Sigmoid colon (tissue), 7 donors: ENCODE measurements at places on chromosomes 1 and 21. TPM values are rescaled to one million over a fixed set of nuclear protein-coding genes. Genes with fewer than 3 reads are reported as not detected.

The OLIG1 gene
- total RNA-seq = not detected

The SSX2IP gene
- total RNA-seq = 57.6 TPM

The CDC20 gene
- 3.4 TPM for total RNA-seq

The FHAD1 gene
- total RNA-seq = not detected

The GJA8 gene
- total RNA-seq = not detected

The VASH2 gene
- 0.16 TPM for total RNA-seq

The LORICRIN gene
- total RNA-seq = not detected

The HRNR gene
- total RNA-seq = not detected

- no peak for DNase-seq
Observed at GRCh38 chr1:155993595-155993994, 15.2 kb upstream of the ARHGEF2 start.

DNA sequence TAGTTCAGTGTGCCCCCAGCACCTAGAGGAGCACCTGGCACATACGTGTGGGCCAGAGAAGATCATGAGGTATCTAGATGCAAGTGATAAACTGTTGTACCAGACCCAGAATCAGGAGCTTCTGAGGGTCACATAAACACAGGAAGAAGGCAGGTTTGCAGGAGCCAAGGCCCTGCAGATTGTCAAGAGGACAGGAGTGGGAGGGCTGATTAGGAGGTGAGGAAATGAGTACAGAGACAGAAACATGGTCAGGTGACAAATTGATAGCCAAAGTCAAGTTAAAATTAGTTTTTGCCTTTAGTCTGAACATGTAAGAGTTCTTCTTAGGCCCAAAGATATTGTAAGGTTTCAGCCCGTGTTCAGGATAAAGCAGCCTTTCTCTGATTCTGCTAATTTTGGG, 14.0 kb upstream of the TRAF3IP3 start:
- DNase-seq = no peak

DNA sequence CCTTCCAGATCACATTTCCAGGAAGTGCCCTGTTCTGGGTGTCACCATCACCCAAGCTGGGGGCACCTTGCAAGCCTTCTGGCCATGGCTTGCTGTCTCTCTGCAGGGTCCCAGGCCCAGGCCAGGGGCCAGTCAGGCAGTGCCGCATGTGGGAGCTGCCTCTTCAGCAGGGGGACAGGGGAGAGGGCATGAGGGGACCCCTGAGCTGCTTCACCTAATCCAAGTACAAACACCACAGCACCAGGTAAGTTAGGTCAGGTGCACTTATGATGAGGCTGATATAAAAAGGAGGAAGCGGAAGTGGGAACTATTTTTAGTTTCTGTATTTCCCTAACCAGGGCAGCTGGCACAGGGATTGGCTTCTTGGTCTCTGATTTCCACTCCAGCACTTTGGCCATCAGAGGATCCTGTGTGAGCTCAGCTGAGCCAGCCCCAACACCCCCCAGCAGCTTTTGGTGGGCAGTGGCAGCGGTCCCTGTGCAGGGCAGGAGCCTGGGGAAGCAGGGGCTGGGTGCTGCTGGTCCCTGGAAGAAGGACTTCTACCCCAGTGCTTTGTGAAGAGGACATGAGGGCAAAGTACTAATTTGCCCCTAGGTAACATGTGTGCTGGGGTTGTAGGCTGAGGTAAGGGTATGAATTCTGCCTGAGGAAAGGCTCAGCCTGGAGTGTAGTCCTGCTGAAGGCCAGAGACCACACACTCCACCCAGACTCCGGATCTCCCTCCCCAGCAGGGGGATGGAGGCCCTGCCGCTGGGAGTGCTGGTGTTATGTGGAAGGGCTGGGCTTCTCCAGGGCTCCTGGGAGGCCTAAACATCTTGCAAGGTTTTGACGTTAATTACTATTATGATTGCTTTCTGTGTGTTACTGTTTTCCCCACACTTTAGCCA, 3.3 kb upstream of the PCBP3 start:
- no peak for DNase-seq

- no peak for DNase-seq
Observed at GRCh38 chr1:116690396-116690848, 22.9 kb upstream of the IGSF3 start.

GRCh38 chr1:206666954-206667665, 17.6 kb upstream of the MAPKAPK2 start:
- DNase-seq = no peak

DNA sequence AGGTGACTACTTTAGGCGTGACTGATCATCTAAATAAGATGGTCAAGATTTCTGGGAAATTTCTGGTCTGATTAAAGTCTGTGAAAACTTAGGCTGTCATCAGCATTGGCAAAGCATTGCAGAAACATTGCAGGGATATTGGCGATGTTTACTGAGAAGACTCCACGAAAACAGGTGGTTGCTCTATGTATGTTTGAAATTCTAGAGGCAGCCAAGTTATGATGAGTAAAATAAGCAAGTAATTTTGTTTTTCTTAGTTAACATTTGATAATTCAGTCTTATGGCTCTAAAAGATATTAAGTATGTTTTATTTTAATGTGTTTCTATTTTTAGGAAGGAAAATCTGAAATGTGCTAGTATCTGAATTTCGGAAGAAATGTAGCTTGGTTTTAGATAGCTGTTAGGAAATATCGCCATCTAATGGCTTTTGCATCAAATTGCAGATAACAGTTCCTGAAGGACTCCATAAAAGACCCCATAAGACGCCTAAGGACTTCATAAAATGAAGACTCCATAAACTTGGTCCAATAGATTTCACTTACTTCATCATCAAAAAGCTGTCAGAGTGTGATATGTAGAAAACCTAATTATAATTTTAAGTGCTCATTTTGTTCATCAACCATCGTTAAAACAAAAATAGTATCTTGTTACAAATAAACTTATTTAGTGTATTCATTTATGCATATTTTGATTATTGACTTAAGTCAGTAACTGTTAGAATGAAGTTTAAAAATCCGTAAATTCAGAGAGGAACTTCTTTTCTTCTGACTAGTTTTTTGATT, 344.6 kb downstream of the RYR2 start:
- no peak for DNase-seq

- DNase-seq = peak; percentile 90
Observed at GRCh38 chr1:155226188-155226909, 17.9 kb downstream of the MTX1 start.

DNA sequence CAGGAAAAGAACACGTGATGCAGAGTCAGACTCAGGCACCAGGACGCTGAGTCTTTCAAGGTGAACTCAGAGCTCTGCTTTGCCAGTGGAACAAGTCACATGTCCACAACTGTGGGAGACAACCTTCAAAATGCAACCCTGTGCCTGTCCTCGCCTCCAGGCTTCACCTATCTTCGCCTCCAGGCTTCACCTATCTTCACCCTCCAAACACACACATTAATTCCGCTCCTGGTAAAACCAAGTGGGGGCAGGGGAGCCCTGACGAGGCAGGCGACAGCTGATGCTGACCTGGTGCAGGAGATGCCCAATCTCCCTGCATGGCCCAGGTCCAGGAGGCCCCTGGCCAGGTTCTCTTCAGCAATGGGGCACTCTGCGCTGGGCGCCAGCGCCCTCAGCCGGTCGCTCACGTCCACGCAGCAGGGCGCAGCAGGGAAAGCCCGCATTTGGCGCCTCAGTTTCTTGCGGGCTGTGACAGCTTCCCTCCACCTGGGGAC, 28.0 kb upstream of the LSS start:
- DNase-seq = no peak

DNA sequence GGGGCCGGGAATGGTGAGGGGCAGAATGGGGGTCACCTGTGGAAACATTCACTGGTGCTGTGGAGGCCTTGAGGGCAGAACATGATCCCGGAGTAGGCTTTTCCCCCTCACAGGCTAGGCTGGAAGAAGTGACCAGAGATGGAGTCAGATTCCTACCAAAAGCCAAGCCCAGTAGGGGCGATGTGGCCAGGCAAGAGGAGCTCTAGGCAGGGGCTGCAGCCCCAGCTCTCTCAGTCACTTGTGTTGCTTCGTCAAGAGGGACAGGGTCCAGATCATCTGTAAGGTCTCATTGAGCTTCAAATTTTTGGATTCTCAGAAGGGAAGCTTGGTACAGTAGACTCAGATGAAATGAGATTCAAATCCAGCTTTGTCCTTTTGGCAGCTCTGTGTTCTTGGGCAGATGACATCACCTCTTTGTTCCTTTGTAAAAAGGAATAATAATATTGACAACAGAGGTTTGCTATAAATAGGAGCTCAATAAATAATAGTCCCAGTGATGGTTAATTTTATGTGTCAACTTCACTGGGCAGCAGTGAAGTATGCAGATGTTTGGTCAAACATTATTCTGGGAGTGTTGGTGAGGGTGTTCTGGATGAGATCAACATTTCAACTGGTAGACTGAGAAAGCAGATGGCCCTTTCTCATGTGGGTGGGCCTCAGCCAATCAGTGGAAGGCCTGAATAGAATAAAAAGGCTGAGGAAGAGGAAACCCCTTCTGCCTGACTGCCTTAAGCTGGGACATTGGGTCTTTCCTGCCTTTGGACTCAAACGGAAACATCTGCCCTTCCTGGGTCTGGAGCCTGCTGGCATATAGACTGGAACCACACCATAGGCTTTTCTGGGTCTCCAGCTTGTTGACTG, 324.7 kb upstream of the USP24 start:
- no peak for DNase-seq

DNA sequence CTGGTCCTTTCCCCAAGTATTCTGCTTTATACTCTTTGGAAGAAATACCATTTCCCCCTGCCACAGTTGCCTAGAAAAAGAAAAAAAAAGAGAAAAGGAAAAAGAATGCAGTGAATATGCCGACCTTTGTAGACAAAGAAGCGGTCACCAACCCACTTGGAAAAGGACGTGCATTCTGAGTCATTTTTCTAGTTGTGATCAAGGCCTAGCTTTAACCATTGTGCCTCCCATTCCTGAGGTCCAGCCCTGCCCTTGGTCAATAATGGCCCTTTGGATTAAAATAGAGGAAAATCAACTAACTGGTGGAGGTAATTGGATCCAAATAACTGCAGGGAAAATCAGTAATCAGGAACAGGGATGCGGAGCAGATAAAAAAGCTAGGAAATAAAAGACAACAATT, 24.8 kb downstream of the S1PR1 start:
- DNase-seq = no peak

DNA sequence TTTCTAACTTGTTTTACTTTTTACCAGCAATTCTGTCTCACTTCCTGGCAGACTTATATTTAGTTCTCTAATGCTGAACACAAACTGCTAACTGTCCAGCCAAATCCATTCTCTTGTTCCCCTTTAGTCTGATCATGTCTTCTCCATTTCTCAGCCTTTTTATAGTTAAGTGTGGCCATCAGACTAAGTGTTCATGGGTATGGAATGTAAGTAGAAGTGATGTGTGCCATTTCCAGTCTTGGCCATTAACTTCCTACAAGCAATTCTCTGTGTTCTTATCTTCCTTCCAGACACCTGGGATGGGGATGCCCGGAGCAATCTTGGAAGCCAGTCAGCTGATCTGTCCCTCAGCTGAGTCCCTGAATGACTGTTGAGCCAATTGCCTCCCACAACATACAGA, 165.8 kb downstream of the ST6GALNAC3 start:
- DNase-seq = no peak

GRCh38 chr1:238088560-238089290, 198.0 kb upstream of the ZP4 start:
- DNase-seq = no peak

GRCh38 chr1:12472798-12473551, 145.0 kb downstream of the DHRS3 start:
- no peak for DNase-seq

DNA sequence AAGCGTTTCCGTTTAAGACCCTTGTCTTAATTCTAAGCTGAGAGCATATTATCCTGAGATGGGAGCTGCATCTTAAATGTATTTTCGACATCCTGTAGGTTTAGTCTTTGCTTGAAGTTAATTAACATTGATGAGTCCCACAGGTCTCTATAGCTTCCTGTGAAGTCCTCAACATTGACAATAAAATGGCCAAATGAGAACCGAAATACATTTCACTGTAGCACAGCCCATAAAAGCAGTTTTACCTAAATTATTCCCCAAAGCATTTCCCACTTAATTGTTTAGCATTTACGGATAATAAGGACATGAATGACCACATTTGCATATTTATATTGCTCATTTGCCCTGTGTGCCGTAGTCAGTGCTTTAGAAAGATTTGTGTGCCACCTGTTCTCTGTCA, 116.4 kb downstream of the CRB1 start:
- no peak for DNase-seq

DNA sequence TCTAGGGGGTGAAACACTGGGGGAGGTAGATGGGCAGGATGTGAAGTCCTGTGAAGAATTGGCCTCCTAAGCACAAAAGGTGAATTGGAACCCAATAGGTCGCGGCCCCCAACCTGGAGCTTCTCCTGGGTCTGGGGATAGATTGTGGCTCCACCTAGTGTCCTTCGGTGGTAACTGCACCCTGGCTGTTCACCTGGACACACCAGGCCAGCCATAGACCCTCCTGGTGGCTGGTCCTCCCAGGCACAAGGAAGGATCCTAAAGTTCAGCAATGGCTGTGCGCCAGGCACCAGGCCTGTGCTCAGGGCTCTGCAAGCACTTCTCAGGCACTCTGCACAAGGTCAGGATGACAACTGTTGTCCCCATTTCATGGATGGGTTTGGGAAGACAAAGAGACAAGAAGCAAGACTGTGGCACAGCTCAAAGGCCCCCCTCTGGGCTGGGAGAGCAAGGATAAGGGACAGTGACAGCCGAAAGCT, 13.5 kb downstream of the ESPN start:
- no peak for DNase-seq

GRCh38 chr1:22745669-22746585, 35.3 kb downstream of the EPHB2 start:
- no peak for DNase-seq

GRCh38 chr1:200893411-200893901, 1.2 kb upstream of the INAVA start:
- DNase-seq = no peak

GRCh38 chr1:118304722-118305359, 119.8 kb upstream of the SPAG17 start:
- no peak for DNase-seq

DNA sequence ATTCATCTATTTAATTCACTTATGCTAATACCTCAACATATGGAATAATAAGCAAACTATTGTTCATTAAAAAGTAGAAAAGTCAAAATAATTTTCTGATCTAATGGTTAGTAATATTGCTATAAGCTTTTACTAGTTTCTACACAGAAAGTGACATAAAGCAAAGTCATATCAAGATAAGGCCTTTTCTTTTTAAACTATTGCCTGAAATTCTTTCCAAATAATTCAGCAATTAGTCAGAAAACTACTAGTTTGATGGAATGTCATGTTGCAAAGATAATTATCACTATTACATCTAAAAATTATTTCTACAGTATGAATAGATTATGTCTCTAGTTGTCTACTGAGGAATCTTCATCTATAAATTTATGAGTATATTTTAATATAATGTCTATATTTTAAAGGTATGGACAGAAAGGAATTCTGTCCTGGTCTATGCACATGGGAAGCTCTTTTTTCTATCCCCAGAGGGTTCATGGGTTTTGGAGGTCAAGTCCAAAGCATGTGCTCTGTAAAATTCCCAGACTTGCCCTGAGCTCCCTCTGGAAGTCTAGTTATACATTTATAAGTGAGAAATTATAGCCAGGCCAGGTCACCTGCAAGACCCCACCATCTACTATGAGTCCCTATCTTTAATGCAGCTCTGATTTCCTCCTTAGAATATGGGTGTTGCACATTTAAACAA, 84.6 kb upstream of the DPYD start:
- no peak for DNase-seq
